ENCODE measurements at places on chromosomes 3 and 15.

- no peak for DNase-seq
Observed at GRCh38 chr15:50873935-50874361, 34.5 kb upstream of the AP4E1 start.

- DNase-seq = no peak
Observed at GRCh38 chr3:143605233-143605950, 242.9 kb downstream of the SLC9A9 start.

- peak; percentile 31 for DNase-seq
Observed at GRCh38 chr3:71684757-71685386, 40.3 kb downstream of the EIF4E3 start.

GRCh38 chr3:62873451-62873760, 1.8 kb downstream of the CADPS start:
- no peak for DNase-seq

DNA sequence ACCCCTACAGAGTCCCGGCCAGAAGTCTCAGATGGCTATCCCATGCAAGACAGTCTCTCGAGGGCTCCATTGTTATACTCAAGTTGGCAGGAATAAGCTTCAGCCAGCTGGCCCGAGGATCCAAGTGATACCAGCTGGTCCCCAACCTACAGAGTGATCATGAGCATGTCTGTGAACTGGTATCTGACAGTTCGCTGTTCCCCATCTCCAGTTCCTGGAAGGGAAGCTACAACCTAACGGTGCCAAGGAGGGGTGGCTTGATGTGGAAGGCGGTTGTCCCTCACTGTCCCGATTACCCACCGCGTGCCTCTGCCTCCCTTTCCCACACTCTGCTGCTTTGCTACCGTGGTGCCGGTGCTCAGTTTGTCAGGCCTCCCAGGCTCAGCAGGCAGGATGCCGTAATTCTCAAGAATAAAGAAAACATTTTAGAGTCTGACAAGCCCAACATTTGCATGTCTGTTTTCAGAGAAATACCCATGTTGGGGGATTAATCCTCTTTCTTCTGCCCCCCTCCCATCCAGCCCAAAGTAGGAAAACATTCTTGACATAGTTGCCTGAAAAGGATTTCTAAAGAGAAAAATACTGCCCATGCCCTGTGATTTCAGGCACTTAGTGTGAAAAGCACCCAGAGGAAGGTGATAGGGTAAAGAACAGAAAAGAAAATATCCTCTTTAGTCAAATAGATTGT, 49.4 kb upstream of the HES1 start:
- DNase-seq = no peak

DNA sequence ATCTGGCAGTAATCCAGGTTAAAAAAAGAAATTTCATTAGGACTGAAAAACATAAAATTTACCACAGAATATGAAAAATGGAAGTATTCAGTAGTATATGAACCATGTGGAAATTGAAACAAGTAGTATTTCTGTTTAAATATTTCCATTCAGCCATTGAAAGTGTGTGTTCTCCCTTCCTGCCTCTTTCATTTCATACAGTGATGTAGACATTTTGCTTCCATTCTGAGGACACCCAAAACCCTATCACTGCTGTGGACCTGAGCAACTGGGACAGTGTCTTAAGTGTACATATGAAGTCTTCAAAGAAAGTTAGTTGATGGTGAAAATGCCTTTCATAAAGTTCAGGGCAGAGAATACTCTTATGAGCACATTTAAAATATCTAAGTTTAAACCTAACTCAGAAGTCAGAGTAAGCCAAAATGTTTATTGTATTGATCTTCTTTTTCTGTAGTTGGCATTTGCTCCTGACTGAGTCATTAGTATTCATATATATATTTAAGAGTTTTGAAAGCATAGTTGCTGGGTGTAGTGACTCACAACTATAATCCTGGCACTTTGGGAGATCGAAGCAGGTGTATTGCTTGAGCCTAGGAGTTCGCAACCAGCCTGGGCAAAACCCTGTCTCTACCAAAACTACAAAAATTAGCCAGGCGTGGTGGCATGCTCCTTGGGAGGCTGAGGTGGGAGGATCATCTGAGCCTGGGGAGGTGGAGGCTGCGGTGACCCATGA, 198.8 kb downstream of the KLHL25 start:
- no peak for DNase-seq

GRCh38 chr15:101088788-101089578, 162.9 kb downstream of the CHSY1 start:
- peak; percentile 78 for DNase-seq

DNA sequence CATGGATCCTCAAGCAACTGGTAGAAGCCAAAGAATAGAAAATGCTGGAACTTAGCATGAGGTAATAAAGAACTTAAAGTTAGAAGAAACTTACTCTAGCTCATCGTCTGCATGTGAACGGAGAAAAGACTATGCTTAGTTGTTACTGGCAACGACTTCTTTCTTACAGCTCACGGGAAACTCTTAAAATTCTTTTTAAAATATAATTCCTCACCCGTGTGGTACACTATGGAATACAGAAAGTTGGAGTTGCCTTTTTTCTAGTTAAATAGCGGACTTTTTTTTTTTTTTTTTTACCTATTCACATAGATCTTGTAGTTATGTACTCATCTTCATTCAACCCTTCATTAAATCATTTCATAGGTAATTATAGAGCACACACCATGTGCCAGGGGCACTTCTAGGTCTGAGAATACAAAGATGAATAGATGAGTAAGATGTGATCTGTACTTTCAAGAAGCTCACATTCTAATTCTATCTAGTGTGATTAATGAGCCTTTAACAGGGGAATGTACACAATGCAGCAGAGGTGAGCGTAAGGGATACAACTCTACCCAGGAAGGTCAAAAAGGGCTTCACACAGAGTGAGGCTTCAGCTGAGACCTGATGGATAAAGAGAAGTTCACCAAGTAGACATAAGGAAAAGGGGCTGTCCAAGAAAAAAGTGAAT, 18.4 kb upstream of the KCNMB2 start:
- DNase-seq = no peak

DNA sequence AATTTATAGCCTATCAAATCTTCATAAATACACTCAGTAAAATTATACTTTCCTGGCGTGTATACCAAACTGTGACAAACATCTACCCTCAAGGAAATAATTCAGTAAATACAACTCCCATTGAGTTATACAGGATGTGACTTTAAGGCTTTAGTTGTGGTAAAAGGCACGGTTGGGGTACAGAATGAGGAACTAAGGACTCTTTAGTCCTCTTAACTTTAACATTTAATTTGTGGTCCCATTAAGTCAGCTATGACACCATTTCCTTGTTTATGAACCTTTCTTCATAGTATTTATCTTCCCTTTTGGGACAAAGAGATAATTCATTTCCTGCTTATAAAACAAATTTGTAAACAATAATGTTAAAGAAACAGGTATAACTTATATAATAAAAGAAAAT, 30.2 kb downstream of the IFT80 start:
- DNase-seq = no peak

GRCh38 chr3:98817547-98818041, 54.5 kb downstream of the ST3GAL6 start:
- DNase-seq = no peak

- DNase-seq = no peak
Observed at GRCh38 chr3:55286693-55287092, 200.4 kb downstream of the WNT5A start.

- peak; percentile 65 for DNase-seq
Observed at GRCh38 chr3:181694805-181695660, 16.7 kb upstream of the SOX2 start.

GRCh38 chr3:185720326-185720725, 104.5 kb downstream of the IGF2BP2 start:
- no peak for DNase-seq

DNA sequence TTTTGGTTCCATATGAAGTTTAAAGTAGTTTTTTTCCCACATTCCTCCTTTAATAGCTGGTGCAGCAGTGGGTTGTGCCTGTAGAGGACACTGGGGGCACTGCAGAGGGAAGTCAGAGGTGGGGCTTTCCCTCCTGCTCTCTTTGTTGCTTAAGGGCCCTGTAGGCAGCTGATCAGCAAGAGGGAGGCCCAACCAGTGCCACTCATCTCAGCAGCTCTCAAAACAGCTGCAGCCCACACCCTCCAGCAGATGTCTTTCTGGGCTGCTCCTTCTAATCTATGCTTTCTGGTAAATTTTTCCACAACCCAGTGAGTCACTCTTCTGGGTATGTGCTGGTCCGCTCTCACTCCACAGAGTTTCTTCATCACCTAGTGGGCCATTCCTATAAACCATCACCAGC, 263.8 kb downstream of the FEZF2 start:
- no peak for DNase-seq

DNA sequence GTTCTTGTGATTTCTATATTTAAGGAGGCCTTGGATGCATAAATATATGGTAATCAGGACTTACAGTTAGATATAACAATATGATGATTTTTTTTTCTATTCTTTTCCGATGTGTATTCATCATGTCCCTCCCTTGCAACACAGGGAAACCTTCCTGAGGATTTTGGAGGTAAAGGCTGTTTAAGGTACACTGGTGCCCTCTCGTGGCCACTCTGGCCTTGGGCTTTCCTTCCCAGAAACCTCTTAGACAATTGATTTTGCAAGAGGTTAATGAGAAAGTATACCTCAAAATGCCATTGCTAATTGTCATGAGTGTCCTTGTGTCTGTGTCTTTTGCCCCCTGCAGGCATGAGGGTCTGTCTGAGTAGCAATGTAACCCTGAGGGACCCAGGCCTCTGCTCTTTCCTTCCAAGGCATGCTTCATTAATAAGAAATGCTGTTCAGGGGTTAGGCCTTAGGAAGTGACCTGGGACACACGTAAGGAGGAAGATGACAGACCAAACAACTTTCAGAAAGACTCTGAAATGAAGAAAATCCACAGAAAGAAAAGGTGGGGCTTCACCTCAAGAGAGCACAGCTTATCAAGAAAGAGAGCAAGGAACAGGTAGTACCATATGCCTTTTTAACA, 70.3 kb upstream of the PPP2R3A start:
- peak; percentile 55 for DNase-seq

DNA sequence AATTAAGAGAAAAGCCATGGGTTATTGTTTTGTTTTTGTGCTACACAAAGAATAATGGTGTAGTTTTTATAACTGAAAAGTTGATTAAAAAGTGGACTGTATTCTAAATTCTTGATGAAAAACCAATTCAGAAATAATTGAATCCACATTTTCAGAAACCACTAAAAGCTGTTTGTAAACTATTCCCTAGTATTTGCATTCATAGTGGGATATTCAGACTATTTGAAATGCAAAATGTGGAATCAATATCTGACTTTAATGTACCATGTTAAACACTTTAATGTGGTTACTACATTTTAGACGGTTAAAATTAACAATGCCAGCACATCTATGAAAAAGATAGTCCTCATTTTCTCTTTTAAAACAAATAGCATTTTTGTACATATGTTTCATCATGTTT, 104.6 kb downstream of the ZIC4 start:
- no peak for DNase-seq

DNA sequence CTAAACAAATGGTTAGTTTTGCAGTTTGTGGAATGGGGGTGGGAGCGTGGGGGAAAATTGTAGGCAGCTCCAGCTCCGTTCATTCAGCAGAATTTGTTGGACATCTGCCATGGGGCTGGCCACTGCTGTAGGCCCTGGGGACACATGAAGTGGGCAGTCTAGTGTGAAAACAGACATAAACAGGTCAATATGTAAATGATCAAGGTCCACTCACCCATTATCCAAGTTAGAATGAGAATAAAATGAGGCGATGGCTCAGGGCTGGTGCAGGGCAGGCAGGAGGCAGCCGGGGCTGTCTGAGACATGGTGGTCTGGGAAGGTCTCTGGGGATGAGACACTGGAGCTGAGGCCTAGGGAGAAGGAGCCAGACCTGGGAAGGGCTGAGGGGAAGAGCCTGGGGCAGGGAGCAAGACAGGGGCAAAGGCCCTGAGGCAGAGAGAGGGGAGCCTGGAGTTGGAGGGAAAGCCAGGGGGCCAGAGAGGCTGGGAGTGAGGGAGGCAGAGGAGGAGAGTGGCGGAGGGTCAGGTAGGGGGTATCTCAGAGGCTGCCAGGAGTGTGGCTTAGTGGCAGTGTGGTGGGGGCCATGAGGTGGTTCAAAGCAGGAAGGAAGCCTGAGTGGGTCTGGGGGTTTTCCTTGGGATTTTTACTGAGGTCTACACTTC, 6.2 kb upstream of the SLC6A6 start:
- no peak for DNase-seq

- no peak for DNase-seq
Observed at GRCh38 chr3:59284926-59285325, 235.1 kb upstream of the CFAP20DC start.

GRCh38 chr3:95775486-95776094, 1038.8 kb upstream of the EPHA6 start:
- DNase-seq = no peak

DNA sequence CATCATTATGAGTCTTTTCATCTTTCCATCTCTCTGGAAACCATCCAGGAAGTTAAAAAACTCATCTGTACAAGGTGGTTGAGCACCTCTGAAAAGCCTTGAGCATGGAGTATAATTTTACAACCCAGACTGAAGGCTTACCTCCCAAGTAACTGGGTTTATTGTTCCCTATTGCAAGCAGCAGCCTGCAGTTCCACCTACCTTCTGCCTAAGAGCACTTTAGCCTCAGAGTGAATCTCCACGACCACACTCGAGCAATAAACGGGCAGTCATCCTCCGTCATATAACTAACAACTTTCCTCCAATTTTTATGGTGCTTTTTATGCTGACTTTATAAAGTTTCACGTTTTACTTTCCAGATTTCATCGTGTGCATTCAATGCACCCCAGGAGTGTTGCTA, 32.8 kb downstream of the OSBPL10 start:
- no peak for DNase-seq

- DNase-seq = peak; percentile 55
Observed at GRCh38 chr3:37862219-37862902, 681 bp downstream of the CTDSPL start.

DNA sequence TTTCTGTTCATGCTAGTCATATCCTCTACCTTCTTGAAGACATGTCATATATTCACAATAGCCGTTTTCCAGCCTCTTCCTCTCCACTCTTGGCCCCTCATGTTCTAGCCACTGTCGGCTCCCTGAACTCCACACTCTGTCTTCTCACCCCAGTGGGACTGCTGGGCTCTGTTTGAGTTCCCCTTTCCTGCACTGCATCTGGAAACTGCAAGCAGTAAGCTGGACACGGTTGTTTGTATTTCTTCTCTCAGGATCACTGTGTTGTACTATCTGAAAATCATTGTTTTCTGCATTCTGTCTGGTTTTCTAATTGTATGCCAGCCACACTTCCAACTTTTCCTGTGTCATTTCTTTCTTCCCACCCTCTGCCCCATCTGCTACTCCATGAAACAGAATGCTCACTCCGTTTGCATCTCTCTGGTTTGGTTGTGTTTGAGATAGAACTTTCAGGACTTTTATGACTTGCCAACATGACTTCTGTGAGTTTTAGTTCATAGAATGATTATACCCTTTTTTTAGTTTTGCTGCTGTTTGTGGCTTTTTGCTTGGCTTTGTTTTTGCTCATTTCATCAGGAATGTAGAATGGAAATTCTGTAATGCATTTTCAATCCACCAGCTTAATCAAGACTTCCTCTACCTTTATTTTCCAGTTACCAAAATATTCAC, 192.3 kb downstream of the PLCL2 start:
- no peak for DNase-seq

Data from uterus (tissue), 4 donors.